GM12878 (cell line): ENCODE measurements at places on chromosomes 16 and 17.

DNA sequence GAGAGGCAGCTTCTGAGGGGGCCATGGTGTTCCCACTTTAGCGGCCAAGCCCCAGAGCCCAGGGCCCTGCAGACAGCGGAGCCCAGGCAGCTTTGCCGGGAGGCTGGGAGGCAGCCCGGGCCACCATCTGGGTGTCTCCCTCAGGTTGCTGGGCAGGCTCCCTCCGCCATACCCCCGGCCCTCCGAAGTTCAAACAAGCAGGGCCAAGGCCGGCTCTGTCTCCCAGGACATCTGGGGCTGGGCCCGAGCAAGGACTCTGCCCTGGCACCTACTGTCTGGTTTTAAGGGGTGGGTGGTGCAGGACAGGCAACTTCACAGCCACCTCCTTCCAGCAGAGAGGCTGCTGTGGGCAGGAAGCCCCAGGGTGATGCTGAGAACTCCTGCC, 2.6 kb downstream of the DUS1L start:
- no peak for DNase-seq

GRCh38 chr16:62224646-62225209, 188.5 kb upstream of the CDH8 start:
- no peak for DNase-seq

DNA sequence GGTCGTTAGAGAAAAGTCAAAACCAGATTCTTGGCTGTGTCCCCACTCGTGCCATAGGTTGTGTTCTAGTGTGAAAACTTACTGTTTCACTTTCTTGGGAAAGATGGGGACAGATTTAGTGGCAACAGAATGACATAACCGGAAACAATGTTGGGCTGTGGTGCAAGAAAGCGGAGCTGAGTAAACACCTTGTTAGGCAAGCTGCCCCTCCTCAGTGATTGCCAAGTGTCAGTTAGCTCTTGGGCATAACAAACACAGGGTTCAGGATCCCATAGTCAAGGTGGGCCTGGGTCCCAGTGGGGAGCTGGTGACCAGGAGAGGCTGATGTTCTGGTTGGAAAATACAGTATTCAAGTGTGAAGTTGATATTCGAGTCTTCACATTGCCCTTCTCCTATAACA, 15.4 kb downstream of the UBN1 start:
- no peak for DNase-seq

DNA sequence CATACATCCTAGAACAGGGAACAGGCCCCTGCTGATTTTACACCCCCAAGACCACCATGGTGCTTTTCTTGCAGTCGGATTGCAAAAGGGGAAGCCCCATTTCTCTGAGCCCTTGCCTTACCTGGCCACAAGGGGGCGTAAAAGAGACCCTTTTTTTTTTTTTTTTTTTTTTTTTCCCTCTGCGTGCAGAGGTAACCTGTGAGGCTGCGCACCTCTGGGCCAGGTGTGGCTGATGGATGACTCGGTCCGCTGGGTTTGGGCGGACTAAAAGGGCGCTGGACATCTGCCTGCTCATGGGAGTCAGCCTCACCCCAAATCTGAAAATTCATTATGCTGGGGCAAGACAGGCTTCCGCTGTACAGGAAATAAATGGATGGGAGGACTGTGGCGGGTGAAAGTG, 281.0 kb downstream of the CBLN1 start:
- DNase-seq: no peak

DNA sequence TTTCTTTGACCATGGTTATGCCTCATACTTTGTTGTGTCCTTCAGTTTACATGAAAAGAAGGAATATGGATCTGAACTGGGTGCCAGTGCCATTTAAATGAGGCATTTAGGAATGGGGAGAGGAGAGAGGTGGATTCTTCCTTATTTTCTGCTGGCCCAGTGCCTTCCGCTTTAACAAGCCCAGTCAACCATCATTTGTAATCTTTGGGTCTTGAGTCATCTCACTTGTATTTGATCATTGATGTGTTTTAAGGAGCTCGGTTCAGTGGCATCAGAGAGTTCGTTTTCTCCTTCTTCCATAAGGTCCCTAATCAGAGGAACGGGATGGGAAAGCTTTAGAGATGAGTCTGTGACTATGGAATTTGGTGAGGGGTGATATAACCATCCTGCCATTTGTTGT, 334.9 kb downstream of the WWOX start:
- no peak for DNase-seq

GRCh38 chr17:65852911-65853310, 291.5 kb upstream of the AXIN2 start:
- DNase-seq: no peak

DNA sequence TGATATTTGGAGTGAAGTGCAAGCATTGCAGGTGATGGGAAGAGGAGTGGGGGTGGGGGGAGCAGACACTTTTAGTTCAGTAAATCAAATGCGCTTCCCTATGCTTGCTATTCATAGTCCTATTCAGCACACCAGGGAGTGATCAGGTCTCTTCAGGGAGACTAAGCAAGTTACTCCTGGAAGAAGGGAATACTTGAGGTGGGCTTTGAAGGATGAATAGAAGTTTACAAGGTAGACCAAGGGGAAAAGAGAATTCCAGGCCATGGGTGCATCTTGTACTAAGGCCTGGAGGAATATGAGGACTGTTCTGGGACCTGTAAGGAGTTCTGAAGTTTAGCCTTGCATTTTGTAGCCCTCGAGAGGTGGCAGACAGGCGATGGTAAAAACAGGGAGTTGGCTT, 40.1 kb upstream of the LGALS9 start:
- DNase-seq: no peak

DNA sequence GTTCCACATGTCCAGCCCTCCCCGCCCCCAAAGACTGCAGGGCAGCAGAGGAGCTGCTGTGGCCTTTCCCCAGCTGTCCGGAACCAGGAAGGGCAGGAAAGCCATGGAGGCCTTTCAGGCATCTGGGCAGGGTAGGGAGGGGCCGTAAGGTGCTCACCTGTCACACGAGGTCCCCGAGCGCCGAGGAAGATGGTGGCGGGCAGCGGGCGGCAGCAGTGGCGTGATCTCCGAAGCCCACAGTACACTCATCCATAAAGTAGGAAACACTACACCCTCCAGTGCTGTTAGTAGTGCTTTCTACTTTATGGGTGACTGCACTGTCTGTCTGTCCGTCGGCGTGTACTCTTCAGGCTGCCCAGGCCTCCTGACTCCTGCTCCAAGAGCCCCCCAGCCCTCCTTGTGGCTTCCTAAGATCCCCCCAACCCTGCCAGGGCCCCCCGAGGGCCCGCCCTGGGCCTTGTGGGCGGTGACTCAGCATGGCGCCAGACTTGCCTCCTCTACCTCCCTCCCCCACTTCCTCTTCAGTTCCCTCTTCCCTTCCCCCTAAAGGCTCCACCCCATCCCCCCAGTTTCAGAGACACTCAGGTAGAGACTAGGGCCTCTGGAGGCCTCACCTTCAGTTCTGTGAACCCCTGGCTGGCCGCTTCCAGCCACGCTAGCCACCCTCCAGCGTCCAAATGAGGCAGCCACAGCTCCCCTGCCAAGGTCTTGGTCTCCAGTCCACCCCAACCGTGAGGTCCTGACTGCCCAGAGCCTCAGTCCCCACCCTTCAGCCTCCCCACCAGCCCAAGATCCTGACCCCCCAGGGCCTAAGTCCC, 2.6 kb upstream of the TSPOAP1 start:
- no peak for DNase-seq

GRCh38 chr17:72865954-72866353, 226.5 kb downstream of the SLC39A11 start:
- no peak for DNase-seq

DNA sequence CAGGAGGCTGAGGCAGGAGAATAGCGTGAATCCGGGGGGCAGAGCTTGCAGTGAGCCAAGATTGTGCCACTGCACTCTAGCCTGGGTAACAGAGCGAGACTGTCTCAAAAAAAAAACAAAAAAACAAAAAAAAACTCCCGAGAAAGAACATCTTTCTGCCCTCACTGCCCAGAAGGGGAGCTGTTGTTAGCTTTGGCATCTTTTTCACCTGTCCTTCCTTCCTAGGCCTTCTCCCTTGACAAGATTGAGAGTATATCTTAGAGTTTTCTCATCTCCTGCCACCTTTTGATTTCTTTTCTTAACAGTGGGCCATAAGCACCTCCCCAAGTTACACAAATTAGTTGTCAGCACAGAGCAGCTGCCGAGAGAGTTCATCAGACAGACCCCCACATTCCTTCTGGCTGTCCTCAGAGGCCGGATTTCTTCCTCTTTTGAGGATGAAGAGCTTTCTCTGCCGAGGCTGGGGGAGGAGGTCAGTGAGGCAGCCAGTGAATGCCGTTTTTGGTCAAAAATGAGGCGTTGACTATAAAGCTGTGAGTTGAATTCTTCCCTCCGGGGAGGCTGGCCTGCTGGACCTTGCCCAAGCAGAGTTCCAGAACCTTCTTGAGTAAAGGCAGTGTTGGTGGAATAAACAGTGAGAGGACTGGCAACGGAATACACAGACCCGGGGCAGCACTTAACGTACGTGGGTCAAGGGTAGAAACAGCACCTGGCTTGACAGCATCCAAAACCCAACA, 127.0 kb downstream of the ABCC6 start:
- no peak for DNase-seq

DNA sequence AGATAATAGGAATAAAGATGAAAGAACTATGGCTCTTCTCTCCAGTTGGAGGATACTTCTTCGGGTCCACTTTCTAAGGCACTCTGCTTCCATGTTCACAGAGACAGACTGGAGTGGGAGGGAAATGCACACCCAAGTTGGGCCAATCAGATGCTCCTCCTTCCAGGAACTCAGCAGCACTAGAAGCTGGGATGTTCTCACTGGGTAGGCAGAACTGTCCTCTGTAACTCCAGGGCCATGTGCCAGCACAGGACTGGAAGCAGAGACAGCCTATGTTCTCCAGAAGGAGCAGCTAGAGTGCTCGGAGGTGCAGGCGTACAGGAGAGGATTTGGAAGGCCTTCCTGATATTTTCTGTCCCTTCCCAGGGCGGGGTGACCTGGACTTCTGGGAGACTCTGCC, 49.9 kb upstream of the SREBF1 start:
- no peak for DNase-seq

- DNase-seq: no peak
These were observed at the start of gene TNS4 for GRCh38 chr17:40501499-40501911. Gene TNS4, minus strand, starts transcription at chr17:40501623. Its CDS starts 5,198 bp downstream, at chr17:40496425.

DNA sequence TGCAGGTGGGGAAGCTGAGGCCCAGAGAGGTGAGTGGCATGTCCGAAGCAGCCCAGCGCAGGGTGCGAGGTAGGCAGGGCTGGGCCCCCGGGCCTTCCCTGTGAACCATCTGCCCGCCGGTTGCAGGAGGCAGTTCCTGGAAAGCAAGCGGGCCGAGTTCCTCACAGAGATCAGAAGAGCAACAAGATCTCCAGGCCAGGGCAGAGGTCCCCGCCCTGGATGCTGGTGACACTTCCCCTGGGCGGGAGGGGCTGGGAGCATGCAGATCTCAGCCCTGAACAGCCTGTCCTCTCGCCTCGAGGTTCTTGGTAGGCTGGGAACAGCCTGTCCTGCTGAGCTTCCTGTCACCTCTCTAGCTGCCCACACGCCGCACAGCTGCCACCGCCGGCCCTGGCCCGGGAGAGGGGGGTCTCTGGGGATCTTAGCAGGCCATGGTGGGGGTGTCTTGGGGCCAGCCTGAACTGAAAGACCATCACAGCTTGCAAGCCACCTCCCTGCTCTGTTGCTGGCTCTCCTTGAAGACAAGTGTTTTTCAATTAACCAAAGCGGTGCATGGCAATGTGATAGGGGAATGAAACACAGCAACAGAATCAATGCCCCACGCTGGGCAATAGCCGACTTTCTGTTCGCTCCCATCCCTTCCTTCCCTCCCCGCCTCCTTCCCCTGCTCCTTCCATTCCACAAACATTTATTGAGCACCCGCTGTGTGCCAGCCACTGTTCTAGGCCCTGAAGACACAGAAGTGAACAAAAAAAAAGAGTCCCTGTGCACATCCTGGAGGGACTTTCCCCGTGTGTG, 31.7 kb downstream of the SOCS1 start:
- DNase-seq: peak; percentile 57
